ENCODE measurements at places on chromosomes 4 and X. TPM values are rescaled to one million over a fixed set of nuclear protein-coding genes. Genes with fewer than 3 reads are reported as not detected.

- DNase-seq: no peak
Observed at GRCh38 chr4:88130544-88131305, 27.7 kb downstream of the ABCG2 start.

- no peak for DNase-seq
Observed at GRCh38 chr4:75302648-75303047, 211.6 kb downstream of the RCHY1 start.

- no peak for DNase-seq
Observed at GRCh38 chrX:81120936-81121371, 80.8 kb downstream of the HMGN5 start.

GRCh38 chr4:76752861-76753501, 145.0 kb downstream of the SOWAHB start:
- DNase-seq: no peak

DNA sequence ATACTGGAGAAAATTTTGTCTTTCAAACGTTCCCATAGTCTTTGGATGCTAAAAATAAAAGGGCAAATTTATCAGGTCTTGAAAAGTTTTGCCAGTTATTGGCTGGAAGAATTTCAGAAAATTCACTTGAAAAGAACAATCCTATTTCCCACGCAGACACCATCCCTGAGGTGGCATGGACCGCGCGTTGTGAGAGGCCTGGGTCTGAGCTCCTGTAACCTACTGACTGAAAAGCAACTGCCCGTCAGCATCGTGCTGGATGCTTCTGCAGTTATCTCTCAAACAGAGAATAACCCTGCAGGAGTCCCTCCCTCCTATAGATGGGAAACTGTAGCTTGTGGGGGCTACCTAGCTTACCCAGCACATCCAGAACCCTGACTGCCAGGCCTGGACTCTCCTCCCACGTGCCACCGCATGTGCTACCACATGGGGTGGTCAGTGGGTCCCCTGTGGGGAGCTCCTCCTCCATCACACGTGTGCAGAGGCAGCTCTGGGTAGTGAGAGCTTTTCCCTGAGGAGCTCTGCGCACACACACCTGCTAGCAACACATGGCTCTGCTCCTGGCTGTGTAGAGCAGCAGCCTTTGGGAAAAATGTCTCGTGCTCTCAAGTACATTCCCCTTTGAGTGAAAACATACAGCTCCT, 36.1 kb downstream of the NSG1 start:
- no peak for DNase-seq

- no peak for DNase-seq
Observed at GRCh38 chrX:33204889-33205288, 6.5 kb downstream of the DMD start.

ZDHHC15 gene
- total RNA-seq: under 0.01 TPM

PDCL2 gene
- not detected for total RNA-seq

Data from dermis microvascular lymphatic vessel endothelial cell (primary cell).